Temporal lobe (tissue), 4 donors: ENCODE measurements at places on chromosomes 1 and 21. TPM values are rescaled to one million over a fixed set of nuclear protein-coding genes. Genes with fewer than 3 reads are reported as not detected.

NBPF10 gene
- total RNA-seq, result 0.74 TPM

TMPRSS15 gene
- under 0.01 TPM for total RNA-seq

MDM4 gene
- total RNA-seq, result 46.0 TPM

LCE2B gene
- not detected for total RNA-seq

RNU1-1 gene
- total RNA-seq, result 73,230 TPM

LMX1A gene
- total RNA-seq, result not detected

C1orf94 gene
- total RNA-seq, result 0.25 TPM

LCE1C gene
- total RNA-seq, result not detected

TSPAN2 gene
- total RNA-seq, result 26.8 TPM

OR2T29 gene
- not detected for total RNA-seq

AIM2 gene
- 13.3 TPM for total RNA-seq

TRIM45 gene
- total RNA-seq, result 3.9 TPM

PCBP3 gene
- 2.7 TPM for total RNA-seq

INTS11 gene
- 38.4 TPM for total RNA-seq

JMJD4 gene
- total RNA-seq, result 10.3 TPM

CFHR1 gene
- 0.25 TPM for total RNA-seq
